Stimulated activated CD4-positive, alpha-beta T cell treated with anti-CD3 and anti-CD28 coated beads, Interleukin-4, amount 100 ng/mL, for 1 hour (primary cell): ENCODE measurements at places on chromosomes 7 and 10.

DNA sequence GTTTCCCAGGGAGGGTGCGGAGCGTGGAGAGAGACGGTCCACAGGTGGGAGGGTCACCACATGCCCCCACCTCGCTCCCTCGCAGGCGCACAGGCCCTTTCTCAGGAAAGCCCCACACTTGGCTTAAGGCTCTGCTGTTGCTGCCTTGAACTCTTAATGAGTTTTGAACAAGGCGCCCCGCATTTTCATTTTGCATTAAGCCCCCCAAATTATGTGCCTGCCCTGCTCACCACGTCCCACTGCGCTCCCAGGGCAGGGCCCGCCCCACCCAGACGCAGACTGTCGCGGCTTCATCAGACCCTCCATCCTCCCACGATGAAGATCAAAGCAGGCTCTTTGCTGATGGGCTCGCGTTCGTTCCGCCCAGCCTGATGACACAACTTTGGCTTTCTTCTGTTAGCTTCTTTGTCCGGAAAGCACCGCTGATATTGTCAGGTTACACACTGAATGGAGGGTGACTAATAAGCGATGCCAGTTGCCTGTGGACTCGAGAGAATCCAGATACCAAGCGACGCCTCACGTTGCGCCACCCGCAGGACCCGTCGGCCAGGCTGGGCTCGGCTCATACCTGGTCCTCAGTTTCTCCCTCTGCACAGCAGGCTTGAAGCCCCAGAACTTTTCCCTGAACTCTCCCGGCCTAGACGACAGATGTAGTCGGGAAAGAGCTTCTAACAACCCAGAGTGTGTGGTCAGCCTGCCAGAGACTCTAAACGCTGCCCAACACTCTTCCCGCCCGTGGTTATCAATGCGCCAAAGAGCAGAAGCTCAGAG, 9.5 kb downstream of the CALML3 start:
- DNase-seq, result no peak

DNA sequence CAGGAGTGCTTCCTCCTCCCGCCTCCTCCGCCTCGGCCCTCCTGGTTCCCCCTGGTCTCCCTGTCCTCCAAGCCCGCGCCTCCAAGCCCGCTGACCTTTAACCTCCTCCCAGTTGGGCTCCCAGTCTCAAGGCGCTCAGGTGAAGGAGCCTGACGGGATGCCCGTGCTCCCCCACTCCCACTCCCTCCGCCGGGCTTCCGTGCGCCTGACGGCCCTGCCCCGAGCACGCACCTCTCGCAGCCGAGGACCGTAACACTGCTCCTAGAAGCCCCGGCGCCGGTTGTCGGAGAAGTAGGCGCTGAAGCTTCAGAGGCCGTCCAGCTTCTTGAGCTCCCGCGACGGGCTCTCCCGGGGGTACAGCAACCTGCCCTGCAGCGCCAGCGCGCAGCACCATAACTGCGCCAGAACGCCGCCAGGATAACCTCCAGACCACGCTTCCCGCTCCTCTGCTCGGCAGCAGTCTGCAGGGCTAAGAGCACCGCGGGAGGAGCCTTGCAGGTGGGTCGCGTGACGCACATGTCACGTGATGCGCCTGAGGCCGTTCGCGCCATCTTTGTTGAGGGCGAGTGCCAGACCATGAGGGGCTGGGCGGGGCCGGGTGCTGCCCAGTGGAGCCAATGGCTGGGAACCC, 71.0 kb upstream of the ZNF479 start:
- DNase-seq, result no peak

DNA sequence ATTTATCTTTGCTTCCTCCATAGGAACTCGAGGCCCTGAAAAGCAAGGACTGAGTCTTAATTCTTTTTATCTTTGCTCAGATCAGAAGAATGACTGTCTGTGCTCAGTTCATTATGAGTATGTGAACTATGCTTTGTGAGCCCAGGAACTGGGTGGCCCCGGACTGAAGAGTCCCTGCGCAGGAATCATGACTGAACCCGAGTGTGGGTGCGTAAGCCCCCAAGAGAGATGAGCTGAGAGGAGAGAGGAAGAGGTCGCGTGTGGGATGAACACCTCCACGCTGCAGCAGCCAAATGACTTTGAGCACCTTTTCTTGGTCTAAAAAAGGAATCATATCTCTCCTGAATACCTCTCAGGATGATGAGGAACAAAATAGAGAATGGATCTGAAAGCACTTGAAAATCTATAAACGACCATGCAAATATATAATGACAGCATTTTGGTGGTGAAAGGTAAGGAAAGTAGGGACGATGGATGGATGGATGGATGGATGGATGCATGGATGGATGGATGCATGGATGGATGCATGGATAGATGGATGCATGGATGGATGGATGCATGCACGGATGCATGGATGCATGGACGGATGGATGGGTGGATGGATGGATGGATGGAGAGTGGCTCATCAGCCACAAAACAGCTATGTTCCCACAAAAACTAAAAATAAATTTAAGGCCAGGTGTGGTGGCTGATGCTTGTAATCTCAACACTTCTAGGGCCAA, 19.8 kb downstream of the FAM171A1 start:
- DNase-seq, result no peak

DNA sequence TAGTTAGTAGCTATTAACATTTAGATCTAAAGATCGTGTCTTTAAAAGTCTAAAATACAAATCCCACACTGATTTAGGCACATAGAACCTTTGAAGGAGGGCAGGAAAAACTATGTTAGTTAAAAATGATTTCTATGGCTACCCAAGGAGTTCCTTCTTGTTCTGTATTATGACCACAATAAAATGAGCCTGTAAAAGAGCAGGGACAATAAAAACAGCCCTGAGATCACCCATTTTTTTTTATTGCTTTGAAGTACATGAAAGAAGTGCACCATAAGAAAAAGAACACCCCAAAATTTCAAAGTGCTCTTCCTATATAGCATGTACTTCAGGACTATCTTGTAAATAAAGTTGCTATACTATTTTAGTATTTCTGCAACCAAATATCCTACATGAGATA, 29.8 kb downstream of the RTKN2 start:
- no peak for DNase-seq

DNA sequence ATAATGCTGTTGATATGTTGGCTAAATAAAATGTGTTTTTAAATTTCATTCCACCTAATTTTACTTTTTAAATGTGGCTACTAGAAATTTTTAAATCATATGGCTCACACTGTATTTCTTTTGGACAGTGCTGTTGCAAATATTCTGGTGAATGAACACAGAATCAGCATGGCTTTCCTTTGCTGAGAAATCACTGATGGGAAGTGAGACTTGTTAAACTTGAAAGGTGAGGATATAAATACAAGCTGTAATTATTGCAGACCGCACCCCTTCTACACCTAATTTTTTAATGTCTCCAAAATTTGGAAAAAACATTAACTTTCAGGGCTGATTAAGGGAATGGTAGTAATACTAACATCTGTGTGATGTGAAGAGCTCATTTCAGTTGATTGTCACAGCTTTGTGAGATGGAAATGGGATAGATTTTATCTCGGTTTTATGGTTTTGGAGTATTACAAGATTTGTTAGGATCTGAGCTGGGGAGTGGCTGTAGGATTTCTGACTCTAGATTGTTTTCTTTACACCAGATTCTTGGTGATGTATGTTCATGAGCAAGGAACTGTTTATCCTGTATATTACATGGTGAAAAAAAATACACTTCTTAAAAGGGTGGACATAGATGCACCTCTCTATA, 1.3 kb downstream of the MIOS start:
- no peak for DNase-seq

DNA sequence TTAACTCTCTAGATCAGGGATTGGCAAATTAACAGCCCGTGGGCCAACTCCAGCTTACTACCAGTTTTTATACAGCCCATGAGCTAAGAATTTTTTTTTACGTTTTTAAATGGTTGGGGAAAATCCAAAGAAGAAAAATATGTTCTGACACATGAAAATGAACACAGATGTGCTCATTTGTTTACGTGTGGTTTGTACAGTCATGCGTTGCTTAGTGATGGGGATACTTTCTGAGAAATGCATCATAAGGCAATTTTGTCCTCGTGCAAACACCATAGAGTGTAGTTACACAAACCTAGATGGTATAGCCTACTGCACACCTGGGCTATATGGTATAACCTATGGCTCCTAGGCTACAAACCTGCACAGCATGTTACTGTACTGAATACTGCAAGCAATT, 8.3 kb upstream of the SMKR1 start:
- no peak for DNase-seq

- DNase-seq, result no peak
These were observed 34.8 kb downstream of the HIF1AN start for GRCh38 chr10:100570506-100570905.

DNA sequence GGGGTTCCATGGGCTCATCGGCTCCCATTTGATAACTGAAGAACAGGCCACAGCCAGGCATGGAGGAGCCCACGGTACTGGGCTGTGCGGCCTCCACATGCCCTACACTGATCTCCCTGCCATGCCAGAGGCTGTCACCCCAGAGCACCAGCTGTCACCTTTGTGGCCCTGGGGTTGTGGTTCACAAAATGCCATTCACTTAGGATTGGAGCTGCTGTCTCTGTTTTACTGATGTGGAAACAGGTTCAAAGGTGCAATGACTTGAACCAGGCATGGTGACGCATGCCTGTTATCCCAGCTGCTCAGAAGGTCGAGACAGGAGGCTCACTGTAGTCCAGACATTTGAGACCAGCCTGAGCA, 4.3 kb upstream of the UPK3B start:
- no peak for DNase-seq

- DNase-seq, result no peak
These were observed 10.6 kb upstream of the TSPAN14 start for GRCh38 chr10:80443531-80443974.

GRCh38 chr10:124827474-124827873, 25.9 kb downstream of the ABRAXAS2 start:
- no peak for DNase-seq

DNA sequence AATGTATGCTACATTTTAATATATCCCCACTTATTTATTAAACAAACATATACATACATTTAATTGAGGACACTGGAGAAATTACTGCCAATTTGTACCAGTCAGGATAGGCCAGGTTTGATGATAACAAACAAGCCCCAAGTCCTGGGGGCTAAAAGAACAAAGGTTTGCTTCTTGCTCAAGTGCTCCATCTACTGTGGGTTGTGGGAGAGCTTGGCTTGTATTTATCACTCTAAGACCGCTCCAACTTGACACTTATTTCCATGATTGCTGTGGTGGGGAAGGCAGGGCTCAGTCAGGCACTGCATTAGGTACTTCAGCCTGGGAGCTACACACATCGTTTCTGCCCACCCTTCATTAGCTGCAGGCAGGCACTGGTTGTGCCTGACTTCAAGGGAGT, 136.6 kb upstream of the ZNF32 start:
- DNase-seq, result no peak

DNA sequence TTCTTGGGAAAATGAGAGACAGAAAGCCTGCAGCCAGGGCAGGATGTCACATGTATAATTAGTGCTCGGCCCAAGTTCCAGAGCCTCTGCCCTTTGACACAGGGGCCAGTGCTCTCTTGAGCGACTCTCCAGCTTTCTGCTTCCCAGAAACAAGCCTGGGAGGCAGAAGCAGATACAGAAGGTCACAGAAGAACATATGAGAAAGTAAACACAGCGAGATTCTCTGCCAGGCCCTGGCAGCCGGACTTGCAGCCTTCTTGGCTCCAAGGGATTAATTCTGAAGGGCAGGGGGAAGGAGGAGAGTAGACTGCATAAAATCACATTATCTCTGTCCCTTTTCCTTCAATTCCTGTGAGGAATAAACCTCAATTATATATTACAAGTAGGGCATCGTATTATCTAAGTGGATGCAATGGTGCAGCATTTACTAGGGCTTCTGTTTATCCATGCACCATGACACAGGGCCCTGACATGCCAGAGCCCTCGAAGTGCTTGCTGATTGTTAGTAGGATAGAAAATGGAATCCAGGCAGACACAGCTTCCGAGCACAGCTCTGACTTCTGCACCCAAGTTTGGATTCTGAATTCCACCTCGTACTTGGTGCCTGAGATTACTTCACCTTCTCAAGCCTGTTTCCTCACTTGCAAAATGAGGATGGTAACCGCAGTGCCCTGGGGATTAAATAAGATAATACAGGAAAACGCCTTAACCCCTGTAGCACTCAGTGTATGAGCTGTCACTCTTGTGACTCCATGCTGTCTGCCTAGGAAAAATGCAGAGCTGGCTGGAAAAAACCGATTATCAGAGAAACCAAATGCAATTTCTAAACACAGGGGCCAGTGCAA, 536.5 kb downstream of the TNS3 start:
- DNase-seq, result no peak

DNA sequence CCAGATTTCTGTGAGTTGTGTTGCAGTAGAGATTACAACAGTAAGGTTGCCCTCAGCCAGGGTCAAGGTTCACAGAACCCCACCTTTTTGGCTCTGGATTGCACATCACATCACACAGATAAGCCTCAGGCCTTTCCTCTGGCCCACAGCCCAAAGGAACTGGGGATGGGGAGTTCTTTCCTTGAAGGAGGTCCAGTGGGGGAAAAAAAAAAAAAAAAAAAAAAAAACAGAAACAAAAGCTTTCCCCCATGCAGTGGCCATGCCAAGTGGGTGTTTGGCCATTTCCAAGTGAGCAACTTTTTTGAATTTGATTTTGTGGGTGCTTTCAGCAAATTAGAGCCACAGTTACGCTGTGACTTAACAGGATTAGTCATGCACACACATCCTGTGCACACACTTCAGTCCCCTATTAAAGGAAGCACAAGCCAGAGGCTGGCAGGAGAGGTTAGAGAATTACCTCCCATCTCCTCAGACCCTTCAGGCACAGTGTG, 79.3 kb upstream of the NANOS1 start:
- DNase-seq, result no peak

DNA sequence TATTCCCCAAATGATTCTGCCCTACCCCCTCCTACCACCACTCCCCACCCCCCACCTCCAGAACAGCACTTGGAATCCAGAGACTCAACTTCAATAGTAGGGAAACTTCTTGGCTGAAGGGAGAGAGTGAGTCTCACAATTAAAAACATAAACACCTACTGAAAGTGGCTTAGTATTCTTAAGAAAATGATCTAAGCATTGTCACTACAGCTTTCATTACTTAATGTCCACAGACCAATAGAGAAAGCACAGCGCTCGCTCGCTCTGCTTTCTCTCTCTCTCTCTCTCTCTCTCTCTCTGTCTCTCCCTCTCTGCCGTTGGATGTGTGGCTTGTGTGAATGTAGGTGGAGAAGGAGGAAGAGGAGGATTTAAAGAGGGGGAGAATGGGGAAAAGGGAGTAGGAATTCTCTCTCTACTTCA, 1.5 kb upstream of the SEMA3A start:
- no peak for DNase-seq

- no peak for DNase-seq
These were observed 6.5 kb upstream of the RBM20 start for GRCh38 chr10:110637558-110638053.
